Dermis microvascular lymphatic vessel endothelial cell (primary cell): ENCODE measurements at places on chromosomes 4 and X. TPM values are rescaled to one million over a fixed set of nuclear protein-coding genes. Genes with fewer than 3 reads are reported as not detected.

DNA sequence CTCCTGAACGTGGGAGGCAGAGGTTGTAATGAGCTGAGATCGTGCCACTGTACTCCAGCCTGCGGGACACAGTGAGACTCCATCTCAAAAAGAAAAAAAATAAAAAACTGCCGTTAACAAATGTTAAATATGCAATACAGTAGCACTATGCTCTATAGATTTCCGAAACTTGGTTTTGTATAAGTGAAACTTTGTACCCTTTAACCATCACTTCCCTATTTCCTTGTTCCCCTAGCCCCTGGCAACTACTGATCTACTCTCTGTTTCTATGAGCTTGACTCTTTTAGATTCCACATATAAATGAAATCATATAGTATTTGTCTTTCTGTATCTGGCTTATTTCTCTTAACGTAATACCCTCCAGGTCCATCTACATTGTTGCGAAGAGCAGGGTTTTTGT lies 74.1 kb downstream of the TAB3 start:
- DNase-seq, result no peak

GRCh38 chr4:182449930-182450439 lies 206.8 kb downstream of the TENM3 start:
- no peak for DNase-seq

DNA sequence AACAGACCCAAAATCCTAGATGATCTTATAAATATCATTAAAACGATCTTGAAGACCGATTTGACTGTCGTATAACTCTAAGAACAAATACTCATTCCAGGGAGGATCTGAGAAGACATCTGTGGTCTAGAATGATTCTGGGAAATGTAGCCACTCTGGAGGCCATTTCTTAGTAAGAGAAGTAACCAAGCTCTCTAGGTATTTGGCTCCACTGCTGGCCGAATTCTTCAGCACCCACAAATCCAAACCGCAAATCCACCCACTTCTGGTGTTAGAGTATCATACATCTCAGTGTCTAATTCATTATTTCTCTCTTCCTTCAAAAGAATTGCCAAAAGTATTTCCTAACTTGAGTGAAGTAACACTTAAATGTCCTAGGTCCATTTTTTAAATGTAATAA lies 23.9 kb downstream of the KLHL5 start:
- no peak for DNase-seq

- DNase-seq, result no peak
Observed at GRCh38 chr4:76867880-76868655, 29.9 kb downstream of the SOWAHB start.

The NONO gene
- total RNA-seq, result 353 and 381 TPM in 2 replicates

DNA sequence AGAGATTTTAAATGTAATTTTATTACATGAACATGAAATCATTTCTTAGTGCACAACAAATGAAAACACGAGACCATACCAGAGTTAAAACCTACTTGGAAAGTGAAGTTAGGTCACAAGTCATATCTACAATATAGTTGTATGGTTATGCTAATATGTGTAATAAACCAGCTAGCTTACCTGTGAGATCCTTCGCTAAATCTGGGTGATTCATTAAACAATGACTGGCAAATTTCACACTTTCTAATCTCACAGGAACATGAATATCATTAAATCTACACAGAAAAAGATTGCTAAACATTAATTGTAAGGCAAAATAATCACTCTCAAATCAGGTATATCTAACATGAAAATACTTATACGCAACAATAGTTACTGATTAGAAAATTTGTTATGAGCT lies 67.6 kb downstream of the PDS5A start:
- no peak for DNase-seq

The HMX1 gene
- under 0.01 TPM in 1 of 2 replicates, not detected in the other for total RNA-seq

The CPE gene
- 0.26 and 0.89 TPM in 2 replicates for total RNA-seq
